ENCODE measurements at places on chromosomes 3 and 15.

DNA sequence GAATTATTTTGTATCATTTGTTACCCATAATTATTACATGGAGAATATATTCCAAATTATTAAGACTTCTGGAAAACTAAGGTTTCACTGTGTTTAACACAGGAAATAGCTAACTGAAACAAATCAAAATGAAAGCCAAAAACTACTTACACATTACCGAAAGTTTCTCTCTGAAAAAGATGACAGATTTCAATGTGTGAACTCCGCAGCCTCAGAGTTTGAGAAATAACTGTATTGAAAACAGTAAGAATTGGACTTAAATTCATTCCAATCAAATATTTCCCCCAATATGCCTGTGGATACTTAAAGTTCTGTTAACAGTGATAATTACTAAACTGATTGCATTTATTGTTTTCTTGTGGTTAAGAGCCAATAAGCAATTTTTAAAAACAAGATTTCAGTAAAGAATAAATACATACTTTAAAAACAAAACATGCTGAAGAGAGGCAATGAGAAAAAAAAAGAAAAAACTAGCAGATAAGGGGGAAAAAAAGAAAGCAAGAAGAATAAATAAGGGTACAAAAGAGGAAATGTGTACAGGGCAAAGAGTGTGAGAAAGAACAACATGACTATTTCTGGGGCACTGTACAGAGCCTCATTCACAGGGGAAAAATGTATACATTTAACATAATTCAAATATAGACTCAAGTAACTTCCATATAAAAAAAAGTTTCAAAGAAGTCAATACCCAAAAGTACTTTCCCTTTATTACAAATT is 30.7 kb downstream of the DENND4A start:
- no peak for DNase-seq

- no peak for DNase-seq
Observed at GRCh38 chr3:151199554-151200438, 3.2 kb downstream of the GPR171 start.

GRCh38 chr3:130907966-130908365 is 14.1 kb downstream of the ATP2C1 start:
- DNase-seq: no peak

- peak; percentile 64 for DNase-seq
Observed at GRCh38 chr15:50907601-50908208, 778 bp upstream of the AP4E1 start.

GRCh38 chr3:4994144-4994730 is 15.0 kb downstream of the BHLHE40 start:
- DNase-seq: no peak

GRCh38 chr3:59142556-59142955 is 92.7 kb upstream of the CFAP20DC start:
- DNase-seq: no peak

DNA sequence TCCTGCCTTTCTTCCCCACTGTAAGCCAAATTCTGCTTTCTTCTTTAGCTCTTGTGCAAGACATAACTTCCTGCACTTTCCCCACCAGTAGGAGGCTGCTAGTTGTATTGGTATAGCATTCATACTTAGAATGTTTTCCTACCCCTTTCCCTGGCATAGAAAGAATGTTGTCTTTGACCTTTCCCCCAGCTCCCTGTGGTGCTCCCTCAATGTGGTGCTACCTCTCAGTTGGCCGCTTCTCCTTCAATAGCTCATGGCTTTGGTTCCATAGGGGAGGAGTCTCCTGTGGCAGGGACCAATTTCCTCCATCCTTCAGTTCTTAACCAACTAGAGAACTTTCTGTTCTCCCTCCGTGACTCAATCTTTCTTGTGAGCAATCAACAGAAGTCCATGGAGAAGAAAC is 67.5 kb upstream of the AKAP13 start:
- DNase-seq: no peak

- no peak for DNase-seq
Observed at GRCh38 chr3:113271594-113272384, 60.4 kb downstream of the BOC start.

- no peak for DNase-seq
Observed at GRCh38 chr3:108894981-108895380, 58.7 kb downstream of the GUCA1C start.

- DNase-seq: no peak
Observed at GRCh38 chr15:55576943-55577342, 11.2 kb downstream of the PYGO1 start.

- DNase-seq: no peak
Observed at GRCh38 chr15:101194546-101195125, 57.2 kb downstream of the CHSY1 start.

DNA sequence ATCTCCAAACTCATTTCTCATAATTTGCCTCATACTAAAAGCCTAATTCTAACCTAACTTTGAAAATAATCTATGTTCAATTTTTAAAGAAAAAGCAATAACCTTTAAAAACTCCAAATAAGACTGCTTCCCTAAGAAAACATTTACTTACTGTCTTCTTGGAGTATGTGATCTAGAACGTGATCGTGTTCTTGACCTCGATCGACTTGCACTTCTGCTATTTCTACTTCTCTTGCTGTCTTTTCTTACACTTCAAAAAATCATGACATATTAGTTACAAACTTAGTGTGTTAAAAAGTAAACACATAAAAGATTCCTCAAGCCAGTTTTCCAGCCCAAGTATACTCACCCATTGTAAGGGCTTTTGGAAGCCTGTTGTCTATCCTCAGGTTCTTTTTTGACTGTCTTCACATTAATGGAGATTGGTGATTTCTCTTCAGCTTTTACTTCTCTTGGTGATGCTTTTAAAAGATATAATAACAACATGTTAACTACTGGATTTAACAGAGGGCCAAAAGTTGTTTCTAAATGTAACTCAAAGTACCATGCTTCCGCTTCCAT is 10.7 kb downstream of the CCNL1 start:
- DNase-seq: no peak

GRCh38 chr15:101307048-101307896 is 12.2 kb upstream of the SNRPA1 start:
- no peak for DNase-seq

DNA sequence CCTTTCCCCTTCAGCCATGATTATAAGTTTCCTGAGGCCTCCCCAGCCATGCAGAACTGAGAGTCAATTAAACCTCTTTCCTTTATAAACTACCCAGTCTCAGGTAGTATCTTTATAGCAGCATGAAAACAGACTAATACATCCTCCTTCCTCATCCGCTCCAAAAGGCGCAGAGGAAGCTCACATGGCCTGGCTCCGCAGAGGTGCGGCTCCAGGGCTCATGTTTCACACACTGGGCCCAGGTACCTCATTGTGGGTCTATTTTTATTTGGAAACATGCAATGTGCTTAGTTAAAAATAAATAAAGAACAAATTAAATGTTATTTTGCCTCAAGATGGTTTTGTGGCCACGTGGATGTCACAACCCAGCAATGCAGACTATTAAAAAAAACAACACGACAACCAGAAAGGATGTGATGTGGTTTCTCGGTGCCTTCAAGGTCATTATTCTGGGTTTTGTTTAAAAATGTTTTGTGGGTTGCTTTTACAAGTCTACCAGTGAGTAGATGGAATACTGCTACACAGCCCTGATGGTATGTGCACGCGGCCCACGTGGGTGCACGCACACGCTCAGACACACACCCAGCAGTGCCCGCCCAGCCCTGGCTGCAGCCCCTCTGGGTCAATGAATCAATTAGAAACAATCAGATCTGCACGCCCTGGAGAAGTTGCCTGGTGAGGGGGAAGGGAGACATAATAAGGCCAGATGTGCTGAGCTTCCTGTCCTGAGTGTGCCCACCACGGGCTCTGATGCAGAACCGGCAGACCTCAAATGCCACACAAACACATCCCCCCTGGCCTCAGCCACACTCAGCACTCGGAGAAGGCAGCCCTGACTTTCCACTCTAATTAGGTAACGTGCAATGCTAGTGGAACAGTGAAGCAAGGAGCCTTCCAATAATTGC is 140.1 kb downstream of the ADAMTS17 start:
- DNase-seq: peak; percentile 16
